Cortex of kidney (tissue), 1 donor: ENCODE measurements at places on chromosomes 1 and 21.

- DNase-seq = no peak
Measured at GRCh38 chr1:153536671-153537375, 1.0 kb upstream of the S100A6 start.

DNA sequence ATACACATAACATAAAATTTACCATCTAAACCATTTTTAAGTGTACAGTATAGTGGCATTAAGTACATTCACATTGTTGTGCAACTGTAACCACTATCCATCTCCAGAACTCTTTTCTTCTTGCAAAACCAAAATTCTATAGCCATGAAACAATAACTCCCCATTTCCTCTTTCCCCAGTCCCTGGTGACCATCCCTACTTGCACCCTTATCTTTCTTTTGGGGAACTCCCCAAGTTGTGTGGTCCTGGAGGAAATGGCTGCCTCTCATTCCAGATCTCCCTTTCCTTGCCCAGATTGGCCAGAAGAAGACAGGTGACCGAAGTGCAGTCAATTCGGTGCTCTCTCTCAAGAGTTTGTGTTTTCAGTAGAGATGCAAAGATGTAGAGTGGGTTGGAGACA, 389.6 kb upstream of the C1orf87 start:
- DNase-seq = no peak

- no peak for DNase-seq
Measured at GRCh38 chr1:39657402-39657801, 14.5 kb downstream of the NT5C1A start.

DNA sequence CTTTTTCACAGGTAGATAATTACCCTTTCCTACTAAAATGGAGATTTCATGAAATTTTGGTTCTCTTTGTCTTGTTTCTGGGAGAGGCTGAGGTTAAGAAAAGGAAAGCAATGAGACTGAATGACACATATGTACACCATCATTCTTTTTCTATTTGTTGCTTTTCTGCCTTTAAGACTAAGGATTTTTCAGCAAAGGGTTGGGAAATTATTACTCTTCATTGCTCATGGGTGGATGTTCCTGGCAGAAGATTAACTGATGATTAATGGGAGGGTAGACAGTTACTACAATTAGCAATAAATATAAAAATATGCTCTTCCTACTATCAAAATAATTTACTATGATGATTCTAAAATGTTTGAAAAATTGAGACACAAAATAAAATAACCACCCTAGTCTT, 316.5 kb upstream of the USP24 start:
- no peak for DNase-seq

- DNase-seq = no peak
Measured at GRCh38 chr1:78420181-78420580, 70.6 kb upstream of the PTGFR start.

- DNase-seq = no peak
Measured at GRCh38 chr1:119125874-119126273, 14.6 kb downstream of the WARS2 start.

- DNase-seq = no peak
Measured at GRCh38 chr1:56835657-56836056, 16.5 kb upstream of the FYB2 start.
